ENCODE measurements at places on chromosomes 12 and 14.

DNA sequence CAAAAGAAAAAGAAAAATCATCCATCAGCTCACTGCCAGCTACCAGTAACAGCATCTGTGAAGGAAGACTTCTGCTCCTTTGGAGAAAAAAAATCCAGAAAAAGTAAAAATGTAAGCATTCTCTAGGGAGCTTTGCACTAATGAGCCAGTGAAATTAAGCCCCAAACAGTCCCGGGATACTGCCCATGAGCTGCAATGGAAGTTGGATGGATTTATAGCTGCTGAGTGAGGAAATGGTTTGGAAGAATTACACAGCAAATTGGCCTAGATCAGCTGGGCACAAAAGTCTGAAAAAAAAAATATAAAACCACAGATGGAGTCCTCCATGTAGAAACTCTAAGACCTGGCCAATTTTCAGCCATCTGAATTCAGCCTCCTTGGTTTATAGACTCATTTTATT is 462.9 kb upstream of the USP15 start:
- no peak for DNase-seq

GRCh38 chr14:49615776-49616175 is 4.7 kb downstream of the RPL36AL start:
- no peak for DNase-seq

DNA sequence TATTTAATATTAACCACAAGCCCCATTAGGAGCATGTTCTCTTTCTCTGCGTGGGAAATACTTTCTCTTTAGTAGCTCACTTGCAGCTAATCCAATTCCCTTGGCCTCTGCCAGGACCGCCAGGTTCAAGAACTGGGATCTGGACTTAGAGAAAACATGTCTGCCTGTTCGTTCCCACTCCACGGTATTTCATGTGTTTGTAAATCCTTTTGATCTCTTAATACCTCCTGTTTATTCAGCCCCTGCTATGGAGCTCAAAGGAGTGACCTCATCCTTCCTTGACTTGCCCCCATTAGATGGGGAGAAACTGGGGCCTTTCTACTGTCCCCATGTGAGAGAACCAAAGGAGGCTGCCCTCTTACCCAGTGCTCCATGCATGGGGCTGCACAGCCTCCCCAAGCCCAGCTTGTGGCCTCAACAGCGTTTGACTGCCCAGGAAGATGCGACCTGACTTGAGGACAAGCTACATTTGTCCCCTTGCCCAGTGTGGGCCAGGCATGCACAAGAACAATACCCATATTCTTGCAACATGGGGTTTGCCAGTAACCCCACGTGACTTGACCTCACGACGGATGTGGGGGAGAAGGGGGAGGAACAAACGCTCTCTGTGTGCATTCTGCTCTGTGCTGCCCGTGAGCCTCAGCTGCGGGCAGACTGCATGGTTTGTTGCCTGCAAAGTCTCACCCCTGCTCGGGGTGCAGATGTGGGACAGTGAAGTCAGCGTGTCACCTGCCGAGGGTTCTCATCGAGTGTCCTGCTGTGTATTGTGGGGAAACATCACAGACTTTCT is 30.3 kb downstream of the CD9 start:
- peak; percentile 76 for DNase-seq

- peak; percentile 85 for DNase-seq
Observed at GRCh38 chr12:53344824-53345485, 8.8 kb upstream of the SP7 start.

GRCh38 chr12:41242603-41243002 is 54.5 kb downstream of the PDZRN4 start:
- DNase-seq, result no peak

GRCh38 chr12:127942981-127943380 is 324.0 kb upstream of the TMEM132C start:
- no peak for DNase-seq

- DNase-seq, result peak; percentile 62
Observed at GRCh38 chr14:89276424-89276975, 140.5 kb downstream of the FOXN3 start.

- DNase-seq, result no peak
Observed at GRCh38 chr12:116313194-116313927, 35.9 kb upstream of the MED13L start.

DNA sequence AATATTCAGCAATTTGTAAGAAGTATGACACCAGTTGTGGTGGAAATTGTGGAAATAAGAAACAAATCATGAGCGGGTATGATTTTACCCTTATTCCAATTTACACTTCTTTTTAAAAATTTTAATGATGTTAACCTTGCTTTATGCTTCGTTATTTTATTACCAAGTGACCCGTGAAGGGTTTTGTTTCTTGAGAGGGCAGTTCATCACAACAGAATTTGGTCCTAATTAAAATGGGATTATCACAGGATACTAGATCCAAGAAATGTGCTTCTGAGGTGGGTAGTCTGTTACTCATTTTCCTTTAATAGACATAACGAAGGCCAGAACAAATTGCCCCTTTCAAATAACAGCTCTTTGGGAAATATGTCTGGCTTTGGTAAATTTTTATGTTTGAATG is 25.5 kb upstream of the RASSF8 start:
- no peak for DNase-seq
